Stimulated activated CD8-positive, alpha-beta memory T cell treated with anti-CD3 and anti-CD28 coated beads, Interleukin-2, amount 100 ng/mL, for 1 hour (primary cell): ENCODE measurements at places on chromosomes 6 and 20.

DNA sequence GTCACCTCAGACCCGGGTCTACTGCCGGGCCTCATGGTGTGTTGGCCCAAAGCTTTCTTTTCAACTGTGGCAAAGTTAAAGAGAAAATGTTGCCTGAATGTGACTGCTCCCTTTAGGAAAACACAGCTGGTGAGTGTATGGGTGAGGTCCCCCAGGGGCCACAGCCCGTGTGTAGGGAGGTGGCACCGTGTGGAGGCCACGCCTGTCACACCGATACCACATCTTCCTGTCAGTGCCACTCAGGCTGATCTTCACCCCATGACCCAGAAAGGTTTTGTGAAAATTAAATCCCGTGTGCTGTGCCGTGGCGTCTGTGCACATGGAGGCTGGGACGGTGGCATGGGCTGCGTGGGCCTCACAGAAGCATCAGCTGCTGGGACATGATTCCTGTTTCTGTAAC lies 10.7 kb upstream of the ADRM1 start:
- DNase-seq: no peak

- no peak for DNase-seq
These were observed 16.9 kb upstream of the GATA5 start for GRCh38 chr20:62492711-62493110.

DNA sequence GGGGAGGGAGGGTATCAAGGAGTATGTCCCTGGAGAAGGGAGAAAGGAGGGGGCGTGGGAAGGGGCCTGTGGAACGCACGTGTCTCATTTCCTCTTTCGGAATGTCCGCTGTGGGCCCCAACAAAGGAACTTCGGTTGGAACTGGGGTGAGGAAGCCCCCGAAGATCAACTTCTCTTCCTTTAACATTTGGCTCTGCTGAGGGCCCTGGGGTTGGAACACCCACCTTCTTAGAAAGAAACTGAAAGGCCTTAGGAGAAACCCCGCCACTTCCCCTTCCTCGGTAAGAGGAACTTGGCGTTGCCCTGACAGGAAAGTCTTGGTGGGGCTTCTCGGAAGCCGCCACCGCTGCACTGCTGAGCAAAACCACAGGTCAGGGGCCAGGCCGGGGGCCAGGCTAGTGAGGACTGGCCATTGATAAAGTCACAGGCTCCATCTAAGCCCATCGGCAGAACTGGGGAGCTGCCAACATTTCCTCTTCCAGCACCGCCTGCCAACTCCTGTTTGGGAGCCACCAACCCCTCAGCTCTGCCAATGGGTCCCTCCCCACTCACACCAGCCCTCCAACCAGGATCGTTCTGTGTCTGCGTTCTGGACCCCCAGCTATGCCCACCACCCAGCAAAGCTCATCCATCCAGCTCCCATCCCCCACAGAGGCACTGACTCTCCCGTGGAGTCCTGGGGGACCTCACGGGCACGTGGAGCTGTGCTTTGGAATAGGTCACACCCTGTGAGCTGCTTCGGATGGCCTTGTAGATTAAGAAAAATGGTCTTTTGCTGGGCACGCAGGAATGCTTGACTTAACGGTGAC lies 44.8 kb downstream of the FGD2 start:
- DNase-seq: peak; percentile 46

- DNase-seq: no peak
These were observed 34.5 kb upstream of the PAX1 start for GRCh38 chr20:21670981-21671380.

DNA sequence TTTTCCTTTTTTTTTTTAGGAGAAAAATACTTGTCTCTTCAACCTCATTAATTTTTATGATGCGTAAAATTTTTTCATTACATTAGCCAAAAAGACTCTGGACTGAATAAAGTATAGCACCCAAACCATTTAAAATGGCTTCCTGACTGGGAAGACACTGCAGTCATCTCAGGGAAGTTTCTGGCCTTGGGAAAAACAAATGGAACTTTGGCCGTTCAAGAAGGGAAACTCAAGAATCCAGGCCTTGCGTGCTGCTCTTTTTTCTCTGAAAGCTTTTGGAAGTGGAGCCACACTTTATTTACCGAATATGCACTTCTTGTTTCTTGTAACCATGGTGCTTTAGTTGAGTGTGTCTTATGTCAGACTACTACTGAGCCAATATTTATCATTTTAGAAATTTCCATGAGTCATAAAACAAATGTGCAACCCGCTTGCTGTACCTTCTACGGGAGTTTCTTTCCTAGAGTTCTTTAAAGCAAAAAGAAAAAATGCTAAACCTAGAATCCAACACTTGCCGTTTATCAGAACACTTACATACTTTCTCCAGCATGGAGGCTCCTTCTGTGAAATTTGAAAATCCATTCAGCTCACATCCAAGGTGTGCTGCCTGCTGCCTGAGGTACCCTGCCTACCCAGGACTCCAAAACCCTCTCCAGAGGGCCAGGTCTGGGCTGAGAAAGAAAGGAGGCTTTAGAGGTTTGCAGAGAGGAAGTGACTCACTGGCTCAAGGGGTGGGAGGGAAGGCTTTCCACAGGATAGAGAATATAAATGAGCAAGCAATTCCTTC lies 11.5 kb upstream of the DSTN start:
- DNase-seq: no peak

- no peak for DNase-seq
These were observed 120.3 kb downstream of the PXDC1 start for GRCh38 chr6:3631186-3631585.

GRCh38 chr6:32614366-32615081 lies 22.7 kb upstream of the HLA-DQA1 start:
- DNase-seq: no peak

GRCh38 chr6:103081876-103082630 lies 1688.5 kb downstream of the GRIK2 start:
- DNase-seq: no peak

DNA sequence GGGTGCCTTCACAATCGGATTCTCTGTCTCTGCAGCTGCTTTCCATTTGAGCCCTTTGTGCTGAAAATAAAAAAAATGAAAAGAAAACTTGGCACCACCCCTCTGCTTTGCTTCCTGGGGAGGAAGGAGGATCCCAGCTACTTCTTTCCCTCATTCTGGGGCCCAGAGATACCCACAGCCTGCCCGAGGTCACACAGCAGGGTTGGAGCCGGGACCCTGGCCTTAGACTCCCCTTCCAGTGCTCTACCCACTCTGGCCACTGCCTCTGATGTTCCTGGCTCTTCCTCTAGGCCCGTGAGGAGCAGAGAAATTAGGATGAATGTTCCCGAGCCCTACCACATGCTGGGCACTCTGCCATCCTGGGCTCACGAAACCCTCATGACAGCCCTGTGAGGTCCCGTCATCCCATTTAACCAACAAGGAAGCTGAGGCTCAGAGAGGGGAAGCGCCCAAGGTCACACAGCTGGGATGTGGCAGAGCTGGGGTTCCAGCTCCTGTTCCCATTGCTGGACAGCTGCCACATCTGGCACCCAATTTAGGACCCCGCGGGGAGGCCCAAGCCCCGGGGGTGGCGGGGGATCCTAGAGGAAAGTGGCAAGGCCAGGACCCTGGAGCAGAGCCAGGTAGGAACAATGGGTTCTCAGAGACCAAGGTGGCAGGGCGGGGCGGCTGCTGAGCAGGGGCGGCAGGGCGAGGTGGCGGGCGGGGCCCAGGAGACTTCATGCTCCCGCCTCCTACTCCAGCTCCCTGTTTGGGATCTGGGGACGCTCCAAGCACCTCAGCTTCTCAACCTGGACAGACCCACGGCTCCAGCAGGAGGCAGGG lies 76.6 kb downstream of the CEBPB start:
- DNase-seq: no peak

- peak; percentile 44 for DNase-seq
These were observed 43.0 kb upstream of the PTGIS start for GRCh38 chr20:49610691-49611538.

DNA sequence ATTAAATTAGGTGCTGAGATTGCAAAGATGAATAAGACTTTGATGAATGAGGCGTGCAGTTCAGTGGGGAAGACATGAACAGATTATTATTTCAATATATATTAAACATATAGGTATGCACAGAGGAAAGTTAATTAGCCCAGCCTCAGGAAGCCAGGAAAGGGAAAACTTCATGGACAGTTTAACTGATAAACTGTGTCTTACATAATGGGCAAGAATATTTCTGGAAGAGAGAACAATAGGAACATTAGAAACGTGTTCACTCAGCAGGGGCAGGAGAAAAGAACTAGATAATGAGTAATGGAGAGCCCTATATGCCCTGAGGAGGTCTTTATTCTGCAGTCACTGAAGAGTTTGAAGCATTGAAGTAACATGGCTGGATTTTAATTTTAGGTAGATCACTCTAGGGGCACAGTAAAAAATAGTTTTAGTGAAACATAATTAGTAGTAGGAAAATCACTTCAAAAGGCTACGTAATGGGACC lies 23.6 kb downstream of the CEP57L1 start:
- DNase-seq: no peak

GRCh38 chr6:1913577-1913976 lies 303.9 kb downstream of the FOXC1 start:
- DNase-seq: no peak

DNA sequence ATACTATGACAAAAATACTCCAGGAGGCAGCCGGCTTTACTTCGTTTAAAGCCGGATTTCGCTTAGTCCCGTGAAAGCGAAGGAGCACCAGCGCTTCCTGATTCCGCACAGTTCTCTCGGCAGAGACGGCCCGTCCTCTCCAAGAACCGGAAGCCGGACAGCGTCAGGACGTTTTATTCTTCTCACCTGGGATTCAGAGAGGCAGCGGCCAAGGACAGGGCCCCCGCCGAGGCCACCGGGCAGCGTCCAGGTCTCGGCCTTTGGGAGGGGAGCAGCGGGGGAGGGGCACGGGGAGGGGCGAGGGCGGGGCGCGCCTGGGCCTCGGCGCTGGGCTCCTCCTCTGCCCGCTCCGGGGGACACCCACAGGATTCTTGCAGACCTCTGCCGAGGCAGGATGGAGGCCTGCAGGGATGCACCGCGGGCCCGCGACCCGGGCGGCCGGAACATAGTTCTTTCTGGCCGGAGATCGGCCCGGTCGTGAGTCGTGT lies 2.8 kb upstream of the DIDO1 start:
- DNase-seq: peak; percentile 35

GRCh38 chr6:2114100-2114499 lies 131.3 kb downstream of the GMDS start:
- no peak for DNase-seq

DNA sequence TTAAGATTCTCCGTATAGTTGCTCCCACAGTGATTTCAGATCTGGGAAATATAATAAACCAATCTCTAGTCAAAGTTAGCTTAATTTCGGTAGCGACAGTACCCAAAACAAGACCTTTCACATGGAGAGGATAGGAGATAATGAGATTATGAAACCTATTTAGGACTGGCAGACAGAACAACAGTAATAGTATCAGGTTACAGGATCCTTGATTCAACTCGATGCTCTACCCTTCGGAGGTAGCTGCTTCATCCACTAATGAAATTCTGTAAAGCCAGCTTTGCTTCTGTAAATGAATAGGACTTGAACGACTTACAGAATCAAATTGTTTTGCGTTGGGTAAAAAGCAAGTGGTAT lies 534 bp upstream of the AKIRIN2 start:
- DNase-seq: no peak

- DNase-seq: peak; percentile 68
These were observed 11.7 kb upstream of the FAM83C start for GRCh38 chr20:35303735-35304491.

DNA sequence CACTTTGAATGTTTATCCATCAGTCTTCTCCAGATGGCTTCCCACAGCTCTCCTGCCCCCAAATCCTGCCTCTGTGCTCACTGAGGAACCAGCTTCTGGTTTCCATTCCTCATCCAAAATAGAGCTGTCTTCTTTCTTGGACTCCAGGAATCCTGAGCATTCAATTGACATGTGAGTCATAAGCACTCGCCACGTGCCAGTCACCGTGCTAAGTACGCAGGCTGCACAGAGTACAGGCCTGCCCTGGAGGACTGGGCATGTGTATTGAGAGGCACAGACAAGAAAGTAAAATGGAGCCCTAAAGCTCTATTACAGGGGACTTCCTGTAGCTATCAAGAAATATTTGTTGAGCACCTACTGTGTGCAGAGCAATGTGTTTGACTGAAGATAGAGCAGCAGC lies 39.7 kb upstream of the LRFN2 start:
- DNase-seq: no peak

GRCh38 chr6:44470746-44471145 lies 83.2 kb downstream of the CDC5L start:
- no peak for DNase-seq
